Naive B cell (primary cell): ENCODE measurements at places on chromosomes 16 and 17. TPM values are rescaled to one million over a fixed set of nuclear protein-coding genes. Genes with fewer than 3 reads are reported as not detected.

Gene NPIPA5
- polyA plus RNA-seq, result not detected

DNA sequence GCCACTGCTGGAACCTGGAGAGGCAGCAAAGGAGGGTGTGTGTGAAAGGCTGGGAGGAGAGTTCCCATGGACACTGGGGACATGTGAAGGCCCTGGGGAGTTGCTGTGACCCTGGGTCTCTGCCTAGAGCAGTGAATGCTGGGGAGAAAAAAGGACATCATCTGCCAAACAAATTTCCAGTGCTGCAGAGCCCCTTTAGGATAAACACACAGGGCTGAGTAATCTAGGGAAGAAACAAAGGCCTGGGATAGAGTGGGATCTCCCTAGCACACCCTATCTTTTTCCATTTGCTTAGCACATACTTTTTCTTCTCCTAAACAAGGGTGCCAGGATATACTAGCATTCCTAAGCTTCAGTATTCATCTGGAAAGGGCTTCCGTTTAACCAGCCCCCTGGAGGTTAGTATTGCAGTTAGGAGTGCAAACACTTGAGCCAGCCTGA, 3.3 kb upstream of the HIGD1B start:
- H3K4me1 ChIP-seq, result no peaks in the 10 kb centered on the region
- H3K27ac ChIP-seq, result no peak overlapping the region
- H3K27me3 ChIP-seq, result no peaks in the 10 kb centered on the region
- H3K4me3 ChIP-seq, result no peak overlapping the region
- DNase-seq, result no peak

Gene SP6
- polyA plus RNA-seq, result not detected

DNA sequence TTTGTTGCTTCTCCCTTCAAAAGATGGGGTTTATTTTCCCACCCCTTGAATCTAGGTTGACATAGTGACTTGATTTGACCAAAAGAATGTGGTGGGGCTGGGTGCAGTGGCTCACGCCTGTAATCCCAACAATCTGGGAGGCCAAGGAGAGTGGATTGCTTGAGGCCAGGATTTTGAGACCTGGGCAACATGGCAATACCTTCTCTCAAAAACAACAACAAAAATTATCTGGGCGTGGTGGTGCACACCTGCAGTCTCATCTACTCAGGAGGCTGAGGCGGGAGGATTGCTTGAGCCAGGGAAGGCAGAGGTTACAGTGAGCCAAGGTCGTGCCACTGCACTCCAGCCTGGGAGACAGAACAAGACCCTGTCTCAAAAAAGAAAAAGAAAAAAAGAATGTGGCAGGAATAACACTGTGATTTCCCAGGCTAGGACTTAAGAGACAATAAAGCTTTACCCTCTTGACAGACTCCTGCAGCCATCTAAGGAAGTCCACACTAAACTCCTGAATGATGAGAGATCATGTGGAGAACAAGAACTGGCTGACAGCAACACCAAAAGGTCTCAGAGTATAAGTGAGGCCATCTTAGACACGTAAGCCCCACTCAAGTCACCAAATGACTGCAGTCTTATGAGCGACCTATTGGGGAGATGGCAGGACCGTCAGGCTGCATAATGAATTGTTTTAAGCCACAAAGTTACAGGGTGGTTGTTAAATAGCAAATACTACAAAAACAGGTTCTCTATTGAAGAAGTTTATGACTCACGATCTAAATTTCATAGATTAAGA, 37.0 kb downstream of the FBXL20 start:
- H3K27me3 ChIP-seq, result no peaks in the 10 kb centered on the region
- H3K4me3 ChIP-seq, result no peak overlapping the region
- no peaks in the 10 kb centered on the region for H3K36me3 ChIP-seq
- no peak overlapping the region for H3K27ac ChIP-seq

DNA sequence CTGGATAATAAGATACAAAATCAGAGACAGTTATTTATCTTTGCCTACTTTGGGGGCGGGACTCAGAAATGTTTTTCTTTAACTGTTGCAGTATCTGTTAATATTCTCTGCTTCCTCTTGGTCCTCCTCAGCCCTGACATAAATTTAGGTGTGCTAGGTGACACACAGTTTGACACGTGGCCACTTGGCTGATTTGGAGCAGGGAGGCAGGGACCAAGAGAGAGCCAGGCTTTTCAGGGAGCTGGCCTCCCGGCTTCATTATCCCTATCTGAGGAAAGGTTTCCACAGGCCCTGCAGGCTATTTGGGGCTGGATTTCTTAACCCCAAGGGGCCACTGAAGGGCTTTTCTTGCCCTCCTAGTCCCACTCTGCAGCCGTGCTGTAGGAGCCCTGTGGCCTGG, 20.1 kb upstream of the NAT9 start:
- H3K4me1 ChIP-seq, result peaks cover 5% of the 10 kb centered on the region
- no peak for DNase-seq
- no peak overlapping the region for H3K27ac ChIP-seq
- no peak overlapping the region for H3K4me3 ChIP-seq

- peaks cover 12% of the 10 kb centered on the region for H3K4me1 ChIP-seq
- peaks cover 5% of the 10 kb centered on the region for H3K36me3 ChIP-seq
- H3K4me3 ChIP-seq, result no peak overlapping the region
- H3K27me3 ChIP-seq, result no peaks in the 10 kb centered on the region
- no peak overlapping the region for H3K27ac ChIP-seq
- no peak for DNase-seq
Observed at GRCh38 chr17:50697062-50697461, 10.7 kb downstream of the ANKRD40 start.

- no peak overlapping the region for H3K27ac ChIP-seq
- no peaks in the 10 kb centered on the region for H3K4me1 ChIP-seq
- no peaks in the 10 kb centered on the region for H3K36me3 ChIP-seq
- no peak overlapping the region for H3K4me3 ChIP-seq
Observed at GRCh38 chr16:85278839-85279238, 166.6 kb upstream of the CIBAR2 start.

DNA sequence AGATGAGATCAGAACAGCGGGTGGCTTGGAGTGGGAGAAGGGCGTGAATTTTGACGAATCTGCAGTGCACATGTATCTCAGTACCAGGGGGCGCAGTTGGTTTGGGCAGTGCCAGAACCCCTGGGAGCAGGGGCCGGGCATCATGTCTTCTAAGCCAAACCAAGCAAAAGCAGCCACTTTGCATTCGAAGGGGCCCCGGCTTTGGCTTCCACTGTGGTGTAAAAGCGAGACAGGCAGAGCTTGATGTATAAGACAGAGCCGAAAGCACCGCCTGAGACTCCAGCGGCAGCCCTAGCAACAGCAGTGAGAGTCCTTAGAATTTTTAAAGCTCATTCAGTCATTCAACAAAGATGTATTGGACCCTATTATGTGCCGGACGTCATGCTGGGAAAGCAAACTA, 3.8 kb upstream of the XYLT1 start:
- peak overlapping the region; percentile 74 for H3K4me3 ChIP-seq
- no peaks in the 10 kb centered on the region for H3K36me3 ChIP-seq
- no peaks in the 10 kb centered on the region for H3K27me3 ChIP-seq
- peak overlapping the region; percentile 80 for H3K27ac ChIP-seq
- peaks cover 52% of the 10 kb centered on the region for H3K4me1 ChIP-seq

DNA sequence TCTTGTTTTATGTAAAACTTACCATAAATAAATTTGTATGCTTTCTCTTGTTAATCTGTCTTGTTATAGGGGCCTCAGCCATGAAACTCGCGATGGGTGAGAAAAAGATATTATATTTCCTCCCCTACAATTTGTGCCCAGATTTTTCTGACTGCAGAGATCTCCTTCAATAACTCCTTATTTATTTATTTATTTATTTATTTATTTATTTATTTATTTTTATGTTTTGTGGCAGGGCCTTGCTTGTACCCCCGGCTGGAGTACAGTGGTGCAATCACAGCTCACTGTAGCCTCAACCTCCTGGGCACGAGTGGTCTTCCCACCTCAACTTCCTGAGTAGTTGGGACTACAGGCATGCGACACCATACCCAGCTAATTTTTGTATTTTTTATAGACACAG, 23.3 kb upstream of the CCL5 start:
- H3K27ac ChIP-seq, result no peak overlapping the region
- no peaks in the 10 kb centered on the region for H3K27me3 ChIP-seq
- no peaks in the 10 kb centered on the region for H3K36me3 ChIP-seq
- no peak overlapping the region for H3K4me3 ChIP-seq

- H3K27me3 ChIP-seq, result no peaks in the 10 kb centered on the region
- no peak for DNase-seq
- no peak overlapping the region for H3K4me3 ChIP-seq
Observed at GRCh38 chr17:742147-742793, 9.8 kb downstream of the GEMIN4 start.

GRCh38 chr16:59463776-59464175, 729.7 kb upstream of the GOT2 start:
- H3K4me1 ChIP-seq, result no peaks in the 10 kb centered on the region
- no peak overlapping the region for H3K27ac ChIP-seq
- no peaks in the 10 kb centered on the region for H3K36me3 ChIP-seq
- H3K4me3 ChIP-seq, result no peak overlapping the region
- H3K27me3 ChIP-seq, result no peaks in the 10 kb centered on the region

Gene CACNG3
- not detected for polyA plus RNA-seq

DNA sequence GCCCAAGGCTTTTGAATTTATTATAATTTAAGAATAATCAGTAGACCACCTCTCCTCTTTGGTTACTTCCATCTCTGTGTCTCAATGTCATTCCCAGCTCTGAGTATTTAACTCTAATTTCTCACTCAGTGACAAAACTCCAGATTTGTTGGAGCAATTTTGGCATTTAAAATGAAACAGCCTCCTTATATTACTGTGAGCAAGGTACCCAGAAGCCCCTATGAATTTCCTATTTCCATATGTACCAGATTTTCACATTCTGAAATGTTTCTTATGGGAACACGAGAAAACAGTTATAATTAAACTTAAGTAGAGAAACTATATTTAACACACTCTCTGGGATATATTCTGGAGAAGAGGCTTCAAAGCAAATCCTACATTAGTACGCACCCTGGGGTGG, 285.4 kb upstream of the CDH8 start:
- H3K4me3 ChIP-seq, result no peak overlapping the region
- no peak for DNase-seq
- no peak overlapping the region for H3K27ac ChIP-seq
- H3K36me3 ChIP-seq, result peaks cover 8% of the 10 kb centered on the region
- H3K27me3 ChIP-seq, result no peaks in the 10 kb centered on the region
- H3K4me1 ChIP-seq, result no peaks in the 10 kb centered on the region

DNA sequence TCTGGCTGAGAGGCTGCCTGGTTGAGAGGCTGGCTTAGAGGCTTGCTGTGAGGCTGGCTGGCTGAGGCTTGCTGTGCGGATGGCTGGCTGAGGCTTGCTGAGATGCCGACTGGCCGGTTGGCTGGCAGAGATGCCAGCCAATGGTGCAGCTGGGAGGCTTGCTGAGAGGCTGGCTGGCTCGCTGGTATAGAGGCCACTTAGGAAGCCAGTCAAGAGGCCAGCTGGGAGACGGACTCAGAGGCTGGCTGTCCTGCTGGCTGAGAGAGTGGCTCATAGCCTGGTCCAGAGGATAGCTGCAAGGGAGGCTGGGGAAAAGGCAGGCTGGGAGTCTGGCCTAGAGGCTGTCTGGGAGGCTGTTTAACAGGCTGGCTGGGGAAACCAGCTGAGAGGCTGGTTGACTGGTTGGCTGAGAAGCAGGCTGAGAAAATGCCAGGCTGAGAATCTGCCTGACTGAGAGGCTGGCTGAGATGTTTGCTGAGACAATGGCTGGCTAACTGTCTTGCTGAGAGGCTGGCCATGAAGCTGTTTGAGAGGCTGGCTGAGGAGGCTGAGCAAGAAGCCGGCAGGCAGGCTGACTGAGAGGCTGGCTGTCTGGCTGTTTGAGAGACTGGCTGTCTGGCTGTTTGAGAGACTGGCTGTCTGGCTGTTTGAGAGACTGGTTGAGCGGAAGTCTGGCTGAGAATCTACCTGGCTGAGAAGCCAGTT, 37.5 kb upstream of the ACSM2B start:
- no peak for DNase-seq
- no peak overlapping the region for H3K4me3 ChIP-seq
- H3K36me3 ChIP-seq, result no peaks in the 10 kb centered on the region
- peaks cover 6% of the 10 kb centered on the region for H3K4me1 ChIP-seq
- H3K27me3 ChIP-seq, result peaks cover 66% of the 10 kb centered on the region

GRCh38 chr17:56710986-56711385, 117.5 kb downstream of the NOG start:
- no peak for DNase-seq
- no peak overlapping the region for H3K27ac ChIP-seq
- H3K4me1 ChIP-seq, result no peaks in the 10 kb centered on the region
- H3K36me3 ChIP-seq, result no peaks in the 10 kb centered on the region
- no peaks in the 10 kb centered on the region for H3K27me3 ChIP-seq

Gene CYLD
- 89.0 TPM for polyA plus RNA-seq

Gene MT1G
- not detected for polyA plus RNA-seq

Gene PPM1E
- not detected for polyA plus RNA-seq

DNA sequence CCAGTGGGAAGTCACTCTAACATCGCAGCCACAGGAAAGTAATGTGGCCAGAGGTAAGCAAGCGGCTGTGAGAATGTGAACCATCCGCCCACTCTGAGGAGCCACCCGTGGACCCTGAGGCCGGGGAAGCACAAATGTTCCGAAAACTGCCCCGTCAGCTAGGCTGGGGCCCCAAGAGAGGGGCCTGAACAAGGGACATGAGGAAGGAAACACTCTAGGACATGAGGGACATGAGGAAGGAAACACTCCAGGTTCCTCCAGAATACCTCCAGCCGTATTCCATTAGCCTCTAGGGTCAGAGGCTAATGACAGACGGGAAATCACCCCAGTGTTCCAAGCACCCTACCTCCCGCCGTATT, 317 bp downstream of the TEFM start:
- H3K4me3 ChIP-seq, result peak overlapping the region; percentile 99
- peaks cover 13% of the 10 kb centered on the region for H3K36me3 ChIP-seq
- peaks cover 42% of the 10 kb centered on the region for H3K4me1 ChIP-seq
- H3K27me3 ChIP-seq, result no peaks in the 10 kb centered on the region

GRCh38 chr16:65895906-65896305, 470.6 kb upstream of the CDH5 start:
- H3K27me3 ChIP-seq, result peaks cover 12% of the 10 kb centered on the region
- DNase-seq, result no peak
- H3K27ac ChIP-seq, result no peak overlapping the region

Gene CCDC200
- not detected for polyA plus RNA-seq

DNA sequence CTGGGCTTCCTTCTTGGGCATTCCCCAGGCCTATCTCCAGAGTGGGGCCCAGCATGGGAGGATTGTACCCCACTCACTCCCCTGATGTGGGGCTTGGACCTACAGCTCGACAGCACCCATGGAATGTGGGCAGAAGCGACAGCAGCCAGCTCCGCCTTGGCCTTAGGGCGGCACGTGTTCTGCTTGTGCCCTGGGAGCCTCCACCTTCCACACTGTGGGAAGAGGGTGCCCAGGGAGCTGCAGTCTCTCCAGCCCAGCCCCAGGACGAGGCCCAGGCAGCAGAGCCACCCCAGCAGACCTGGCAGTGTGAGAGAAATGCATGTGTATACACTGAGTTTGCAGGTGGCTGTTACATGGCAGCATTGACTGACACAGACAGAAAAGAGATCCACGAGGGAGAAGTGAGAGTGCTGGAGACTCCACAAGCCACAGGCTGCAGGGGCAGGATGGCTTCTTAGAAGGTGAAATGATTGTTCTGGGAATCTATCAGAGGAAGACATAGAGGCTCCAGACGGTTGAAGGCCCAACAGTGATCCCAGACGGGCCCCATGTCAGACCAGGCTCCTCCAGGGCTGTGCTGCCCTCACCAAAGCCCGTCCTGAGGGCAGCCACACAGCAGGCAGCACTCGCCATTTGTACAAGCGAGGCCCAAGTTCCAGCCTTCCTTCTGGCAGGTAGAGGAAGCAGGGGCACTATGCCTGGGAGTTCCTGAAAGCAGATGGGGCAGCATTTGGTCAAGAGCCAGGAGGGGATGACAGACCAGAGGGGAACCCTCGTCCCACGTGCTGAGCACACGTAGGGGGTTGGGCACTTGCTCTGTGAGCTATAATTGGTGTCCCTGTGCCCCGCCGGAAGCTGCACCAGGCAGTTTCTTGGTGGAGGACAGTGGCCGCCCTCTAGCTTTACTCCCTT, 2.8 kb upstream of the DNASE1 start:
- no peaks in the 10 kb centered on the region for H3K36me3 ChIP-seq
- H3K27me3 ChIP-seq, result no peaks in the 10 kb centered on the region
- H3K27ac ChIP-seq, result no peak overlapping the region
- DNase-seq, result no peak
- no peaks in the 10 kb centered on the region for H3K4me1 ChIP-seq

Gene WNK4
- polyA plus RNA-seq, result not detected
